ENCODE measurements at places on chromosomes 7 and 10. TPM values are rescaled to one million over a fixed set of nuclear protein-coding genes. Genes with fewer than 3 reads are reported as not detected.

DNA sequence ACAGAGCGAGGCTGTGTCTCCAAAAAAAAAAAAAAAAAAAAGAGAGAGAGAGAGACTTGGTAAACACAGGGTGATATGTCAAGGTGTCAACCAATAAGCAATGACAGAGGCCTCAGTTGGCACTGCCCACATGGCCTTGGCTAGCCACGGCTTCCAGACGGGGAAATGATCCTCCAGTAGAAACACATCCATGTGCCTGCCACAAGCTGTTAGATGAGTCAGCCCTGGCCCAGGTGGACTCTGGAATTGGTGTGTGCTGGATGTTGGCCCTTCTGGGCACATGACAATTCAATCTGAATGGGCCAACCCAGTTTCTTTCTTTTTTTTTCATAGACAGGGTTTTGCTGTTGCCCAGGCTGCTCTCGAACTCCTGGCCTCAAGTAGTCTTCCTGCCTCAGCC, 13.7 kb downstream of the RFC2 start:
- DNase-seq = no peak

DNA sequence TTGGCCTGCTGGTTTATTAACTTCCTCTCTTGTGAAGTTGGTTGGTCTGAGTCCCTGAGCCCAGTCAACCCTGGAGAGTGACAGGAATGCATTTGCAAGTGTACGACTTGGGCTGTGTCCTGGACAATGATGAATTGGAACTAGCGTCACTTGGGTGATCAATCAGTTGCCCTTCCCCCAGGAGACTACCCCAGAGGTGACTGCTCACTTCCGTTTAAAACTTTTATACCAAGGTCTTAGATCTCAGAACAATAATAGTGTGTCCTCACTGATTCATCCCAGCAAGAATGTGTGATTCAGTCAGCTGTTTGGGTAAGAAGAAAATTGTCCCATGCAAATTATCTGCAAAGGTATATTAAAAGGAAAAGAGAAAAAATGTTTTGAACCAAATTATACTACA, 102.9 kb upstream of the ARMC3 start:
- DNase-seq = no peak

DNA sequence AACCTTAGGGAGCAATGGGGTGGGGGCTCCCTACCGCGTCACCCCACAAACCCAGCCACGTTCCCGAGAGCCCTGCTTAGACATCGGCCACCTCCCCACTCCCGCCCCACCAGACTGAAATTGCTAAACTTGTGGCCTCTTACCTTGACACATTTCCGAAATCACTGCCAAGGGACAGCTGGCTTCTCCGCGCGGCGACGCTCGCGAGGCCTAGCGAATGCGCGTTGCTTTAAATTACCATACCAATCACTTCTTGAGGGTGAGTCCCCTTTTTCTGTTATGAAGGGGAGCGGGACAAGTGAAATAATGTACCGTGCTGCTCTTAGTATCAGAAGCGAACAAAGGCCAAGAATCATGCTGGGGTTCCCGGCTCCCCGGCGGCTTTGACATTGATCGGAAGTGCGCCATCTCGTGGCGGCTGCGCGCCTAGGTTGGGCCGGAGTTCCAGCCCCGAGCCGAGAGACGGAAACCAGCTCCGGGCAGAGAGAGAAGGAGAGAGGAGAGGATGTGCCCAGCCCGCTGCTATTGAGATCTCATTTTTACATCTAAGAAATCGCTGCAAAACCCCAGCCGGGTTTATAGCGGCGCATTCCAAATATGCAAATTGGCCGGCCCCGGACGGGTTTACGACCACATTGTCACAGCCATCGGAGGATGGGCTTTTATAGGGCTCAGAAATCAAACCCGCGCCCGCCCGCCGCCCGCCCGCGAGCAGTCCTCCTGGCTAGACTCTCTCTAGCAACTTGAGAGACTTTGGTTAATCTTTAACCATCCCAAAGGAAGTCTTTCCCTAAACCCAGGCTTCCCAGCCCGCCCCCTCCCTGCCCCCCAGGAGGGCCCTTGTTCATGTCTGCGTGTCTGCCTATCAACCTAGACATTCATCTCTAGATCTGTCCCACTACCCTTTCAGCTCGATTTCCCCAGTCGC, 5.3 kb downstream of the HOXA11 start:
- peak; percentile 93 for DNase-seq

PPP3CB gene
- 18.4 TPM for polyA plus RNA-seq

FAM25A gene
- polyA plus RNA-seq = not detected

All from SK-N-SH (cell line).